Fibroblast of skin of left biceps (primary cell): ENCODE measurements at places on chromosomes 11 and 22.

DNA sequence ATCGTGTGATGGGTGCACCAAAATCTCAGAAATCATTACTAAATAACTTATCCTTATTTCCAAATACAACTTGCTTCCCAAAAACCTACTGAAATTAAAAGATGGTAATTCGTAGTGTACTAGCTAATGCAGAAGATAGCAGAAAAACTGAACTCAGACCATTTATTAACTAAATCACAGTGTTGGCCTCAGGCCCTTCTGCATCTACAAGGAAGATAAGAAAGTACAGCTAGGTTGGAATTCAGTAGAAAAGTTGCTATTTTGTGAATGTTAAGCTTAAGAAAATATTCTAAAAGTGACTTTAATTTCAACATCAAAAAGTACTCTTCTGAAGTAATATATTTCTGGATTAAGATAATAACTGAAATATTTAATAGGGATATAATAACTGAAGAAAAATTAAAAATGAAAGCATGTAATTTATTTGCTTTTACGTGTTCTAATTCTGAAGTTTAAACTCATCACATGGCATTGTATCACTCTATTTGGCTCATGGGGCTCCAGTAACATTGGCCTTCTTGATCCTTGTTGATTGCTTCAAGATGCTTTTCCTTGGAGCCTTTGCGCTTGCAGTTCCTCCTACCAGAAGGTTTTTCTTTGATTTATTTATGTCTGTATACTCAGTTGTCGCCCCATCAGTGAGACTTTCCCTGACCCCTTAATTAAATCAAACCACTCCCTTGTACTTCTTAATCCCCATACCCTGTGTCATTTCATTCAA, 847.9 kb upstream of the ANO3 start:
- DNase-seq: no peak

DNA sequence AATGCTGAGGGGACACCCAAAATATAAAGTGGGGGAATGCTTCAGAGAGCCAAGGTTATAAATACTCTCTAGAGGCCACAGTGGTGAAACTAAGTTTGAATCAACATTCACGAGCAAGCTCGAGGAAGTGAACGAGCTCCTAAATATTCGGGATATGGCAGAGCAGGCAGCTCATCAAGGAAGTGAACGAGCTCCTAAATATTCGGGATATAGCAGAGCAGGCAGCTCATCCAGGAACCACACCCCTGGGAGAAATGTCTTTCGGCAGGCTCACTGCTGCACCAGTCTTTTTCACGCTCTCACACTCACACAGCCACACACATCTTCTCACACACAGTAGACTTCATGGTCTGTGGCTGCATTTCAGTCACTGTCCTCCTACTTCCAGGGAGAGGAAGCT, 787.5 kb downstream of the OPCML start:
- peak; percentile 54 for DNase-seq

GRCh38 chr22:24417901-24418641, 9.3 kb upstream of the ADORA2A start:
- no peak for DNase-seq

GRCh38 chr11:44760917-44761550, 34.3 kb downstream of the TSPAN18 start:
- no peak for DNase-seq

GRCh38 chr11:74412321-74412720, 14.1 kb upstream of the PGM2L1 start:
- DNase-seq: no peak

- DNase-seq: no peak
Observed at GRCh38 chr11:34650528-34650927, 29.6 kb downstream of the EHF start.

GRCh38 chr11:16215352-16215751, 141.0 kb downstream of the SOX6 start:
- DNase-seq: no peak

GRCh38 chr22:44881624-44882023, 128.2 kb downstream of the PHF21B start:
- no peak for DNase-seq

DNA sequence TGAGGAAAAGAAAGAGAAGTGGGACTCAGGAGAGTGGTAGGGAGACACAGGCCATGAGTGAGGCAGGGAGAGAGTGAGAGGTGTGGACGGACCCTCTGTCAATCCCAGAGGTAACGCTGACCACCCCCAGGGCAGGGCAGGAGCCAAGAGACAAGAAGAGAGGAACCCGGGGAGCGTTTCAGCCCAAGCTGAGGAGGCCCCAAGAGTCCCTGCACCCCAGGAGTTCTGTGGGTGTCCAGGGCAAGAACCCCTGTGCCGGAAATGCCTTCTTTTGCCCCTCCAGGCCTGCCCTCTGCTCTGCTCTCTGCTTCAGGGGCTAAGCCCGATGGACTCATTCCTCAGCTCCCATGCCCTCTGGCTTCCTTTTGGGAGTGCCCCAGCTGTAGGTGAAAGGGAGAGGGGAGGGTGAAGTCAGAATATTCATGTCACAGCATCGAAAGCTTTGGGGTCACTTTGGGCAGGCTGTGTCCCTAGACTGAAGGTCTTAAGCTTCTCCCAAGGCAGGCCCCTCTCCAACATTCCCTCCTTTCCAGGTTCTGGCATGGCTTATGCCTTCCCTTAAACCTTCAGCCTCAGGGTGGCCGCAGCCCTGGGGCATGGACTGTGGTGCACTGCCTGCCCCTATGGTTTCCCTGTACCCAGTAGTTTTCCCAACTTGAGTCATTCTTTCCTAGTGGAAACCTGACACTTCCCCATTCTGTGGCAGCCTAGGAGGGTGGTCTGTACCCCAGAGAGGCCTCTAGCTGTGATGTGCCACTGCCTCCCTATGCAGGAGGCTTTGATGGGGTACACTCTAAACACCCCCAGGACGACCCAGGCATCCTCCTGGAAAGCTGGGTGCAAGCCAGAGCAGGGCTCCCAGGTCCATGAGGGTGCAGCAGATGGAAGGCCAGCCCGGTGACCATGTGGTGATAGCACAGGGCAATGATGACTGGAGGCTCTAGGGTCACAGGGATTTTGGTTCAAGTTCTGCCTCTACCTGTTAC, 27.1 kb downstream of the MYEOV start:
- DNase-seq: no peak
